ENCODE measurements at places on chromosomes 16 and 17.

GRCh38 chr17:12282056-12282455 lies 261.4 kb downstream of the MAP2K4 start:
- no peak for DNase-seq

DNA sequence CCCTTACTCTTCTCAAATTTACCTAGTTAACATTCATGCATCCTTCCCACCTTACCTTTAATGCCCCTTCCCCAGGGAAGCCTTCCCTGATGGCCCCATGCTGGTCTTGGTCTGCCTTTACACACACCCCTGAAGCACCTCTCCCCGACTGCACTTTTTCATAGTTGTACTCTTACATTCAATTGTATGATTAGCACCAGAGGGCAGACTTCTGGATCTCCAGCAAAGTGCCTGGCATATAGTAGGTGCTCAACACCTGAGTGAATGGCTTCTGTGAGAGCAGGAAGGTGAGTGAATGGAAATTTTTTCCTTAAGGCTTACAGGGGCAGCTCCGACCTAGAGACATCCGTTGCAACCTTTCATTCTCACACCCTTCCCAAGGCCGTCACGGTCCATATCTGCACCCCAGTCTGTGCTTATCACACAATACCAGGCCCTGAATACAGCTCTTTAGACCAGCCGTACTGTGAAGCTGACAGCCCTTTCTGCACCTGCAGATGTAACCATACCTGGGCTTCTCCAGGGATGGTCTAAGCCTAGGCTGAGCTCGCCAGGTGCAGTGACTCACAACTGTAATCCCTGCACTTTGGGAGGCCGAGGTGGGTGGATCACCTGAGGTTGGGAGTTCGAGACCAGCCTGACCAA lies 4.4 kb downstream of the PGAP3 start:
- no peak for DNase-seq

DNA sequence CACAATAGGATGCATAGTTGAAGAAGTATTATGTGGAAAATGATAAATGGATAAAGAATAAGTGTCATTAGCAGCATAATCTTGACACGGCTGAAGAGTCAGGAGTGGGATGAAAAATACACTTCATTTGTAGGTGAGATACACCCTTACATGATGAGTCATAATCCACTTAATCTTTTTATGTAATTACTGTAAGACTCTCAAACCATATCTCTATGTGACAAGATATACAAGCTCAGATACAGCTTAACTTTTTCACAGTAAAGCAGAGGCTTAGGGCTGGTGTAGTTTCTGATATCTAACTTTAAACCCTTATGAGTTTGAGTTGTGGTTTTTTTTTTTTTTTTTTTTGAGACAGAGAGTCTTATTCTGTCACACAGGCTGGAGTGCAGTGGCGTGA lies 101.2 kb downstream of the FTO start:
- DNase-seq = no peak

GRCh38 chr17:80060644-80061043 lies 24.2 kb downstream of the CCDC40 start:
- no peak for DNase-seq

DNA sequence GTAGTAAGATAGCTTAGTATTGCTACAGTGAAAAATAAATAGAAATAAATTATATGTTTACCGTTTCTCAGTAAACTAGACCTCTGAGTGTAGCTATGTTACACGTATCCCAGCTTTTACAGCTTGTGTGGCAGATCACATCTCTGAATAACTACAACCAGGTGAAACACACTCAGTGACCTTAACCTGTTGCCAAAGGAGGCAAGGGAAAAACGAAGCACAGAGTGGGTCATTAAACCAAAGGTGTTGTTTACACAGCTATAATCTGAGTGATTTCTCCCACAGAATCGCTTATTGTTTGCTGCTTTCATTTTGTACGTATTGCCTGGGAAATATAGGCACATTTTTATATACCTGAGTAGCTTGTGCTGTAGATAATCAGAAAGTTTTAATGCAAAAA lies 688.2 kb upstream of the KIF2B start:
- DNase-seq = no peak

DNA sequence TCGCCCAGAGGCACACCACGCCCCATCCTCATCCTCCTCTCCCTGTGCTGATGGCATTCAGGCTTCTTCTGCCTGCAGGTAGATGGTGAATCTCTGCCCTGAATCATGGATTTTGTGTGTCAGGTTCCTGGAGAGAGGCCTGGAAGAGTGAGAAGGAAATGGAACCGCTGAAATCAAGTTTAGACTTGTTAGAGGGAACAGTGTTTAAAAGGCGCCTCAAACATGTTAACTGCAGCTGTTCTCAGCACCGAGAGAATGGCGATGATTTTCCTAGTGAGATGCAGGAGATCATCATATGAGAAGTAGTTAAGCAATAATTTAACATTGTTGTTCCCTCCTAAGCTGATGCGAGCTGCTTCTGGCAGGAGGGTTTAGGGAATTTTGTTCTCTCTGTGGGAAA lies 744.4 kb upstream of the EEF2KMT start:
- no peak for DNase-seq

GRCh38 chr17:9181640-9182039 lies 160.3 kb downstream of the NTN1 start:
- DNase-seq = no peak

DNA sequence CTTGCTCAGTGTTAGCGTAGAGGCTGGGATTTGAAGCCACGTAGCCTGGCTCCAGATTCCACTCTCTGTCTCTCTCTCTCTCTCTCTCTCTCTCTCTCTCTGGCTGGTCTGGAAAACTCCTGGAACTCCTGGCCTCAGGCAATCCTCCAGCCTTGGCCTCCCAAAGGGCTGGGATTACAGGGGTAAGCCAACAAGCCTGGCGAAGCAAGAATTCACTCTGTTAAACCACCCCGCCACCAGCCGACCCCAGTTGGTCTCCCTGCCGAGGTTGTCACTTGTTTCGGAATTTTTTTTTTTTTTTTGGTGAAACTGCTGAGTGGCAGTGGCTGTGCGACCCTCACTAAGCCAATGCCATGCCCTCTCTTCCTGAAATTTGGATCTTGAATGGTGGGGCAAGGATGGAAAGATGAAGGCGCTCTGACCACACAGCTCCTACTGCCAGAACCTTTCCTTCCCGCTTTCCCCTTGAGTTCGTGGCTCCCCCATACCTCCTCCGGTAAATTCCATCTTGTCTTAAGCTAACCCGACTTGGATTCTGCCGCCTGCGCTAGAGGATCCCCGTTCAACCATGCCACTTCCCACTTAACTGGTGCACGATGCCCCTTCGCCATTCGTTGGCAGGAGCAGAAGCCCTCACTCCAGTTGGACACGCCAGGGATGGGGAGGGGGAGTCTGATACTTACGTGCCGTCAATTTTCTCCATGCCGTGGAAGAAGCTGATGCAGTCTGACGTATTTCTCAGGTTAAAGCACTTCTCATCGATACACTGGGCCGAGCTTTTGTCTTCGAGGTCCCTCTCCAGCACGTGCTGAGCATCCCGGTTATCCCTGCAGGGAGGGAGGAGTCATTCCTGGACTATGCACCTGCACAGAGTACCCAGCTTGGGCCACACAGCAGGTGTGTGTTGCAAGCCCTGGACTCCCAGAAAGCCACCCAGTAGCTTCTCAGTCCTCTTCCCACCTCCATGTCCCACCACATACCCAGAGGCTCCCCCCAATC lies 13.1 kb downstream of the TEKT5 start:
- DNase-seq = no peak

DNA sequence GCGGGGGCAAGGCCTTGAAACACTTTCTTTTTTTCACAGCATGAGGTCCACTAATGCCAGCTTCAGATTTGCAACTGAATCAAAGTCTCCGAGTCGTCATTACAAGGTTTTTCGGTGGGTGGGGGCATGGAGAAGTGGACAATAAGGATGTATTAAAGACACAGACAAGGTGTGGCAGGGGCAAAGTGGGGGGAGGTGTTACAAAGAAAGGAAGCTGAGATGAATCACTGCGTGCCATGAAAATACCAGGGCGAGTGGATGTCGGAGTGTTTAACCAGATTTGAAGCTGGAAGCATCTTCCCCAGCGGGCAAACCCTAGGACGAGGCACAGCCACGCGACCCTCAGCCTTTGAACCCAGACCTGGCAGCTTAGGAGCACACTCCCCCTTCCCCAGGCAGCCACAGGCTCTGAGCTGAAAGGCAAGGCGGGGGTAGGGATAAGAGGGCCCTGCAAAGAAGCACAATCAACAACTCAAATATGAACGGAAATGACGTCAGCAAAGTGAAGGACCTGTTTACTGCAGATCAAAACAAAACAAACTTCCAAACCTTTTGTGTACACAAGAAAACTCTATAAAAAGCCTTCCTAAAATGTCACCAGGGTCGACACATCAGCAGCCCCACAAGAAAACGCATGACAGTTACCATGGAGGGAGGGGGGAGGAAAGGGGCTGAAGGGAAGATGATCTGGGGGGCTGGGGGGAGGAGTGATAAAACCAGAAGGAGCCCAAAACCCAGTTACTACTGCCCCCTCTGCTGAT lies 5.6 kb upstream of the ZFHX3 start:
- DNase-seq = no peak

- DNase-seq = no peak
Measured at GRCh38 chr17:12136646-12137045, 116.0 kb downstream of the MAP2K4 start.

GRCh38 chr17:39629898-39630297 lies 3.1 kb downstream of the PPP1R1B start:
- DNase-seq = no peak

DNA sequence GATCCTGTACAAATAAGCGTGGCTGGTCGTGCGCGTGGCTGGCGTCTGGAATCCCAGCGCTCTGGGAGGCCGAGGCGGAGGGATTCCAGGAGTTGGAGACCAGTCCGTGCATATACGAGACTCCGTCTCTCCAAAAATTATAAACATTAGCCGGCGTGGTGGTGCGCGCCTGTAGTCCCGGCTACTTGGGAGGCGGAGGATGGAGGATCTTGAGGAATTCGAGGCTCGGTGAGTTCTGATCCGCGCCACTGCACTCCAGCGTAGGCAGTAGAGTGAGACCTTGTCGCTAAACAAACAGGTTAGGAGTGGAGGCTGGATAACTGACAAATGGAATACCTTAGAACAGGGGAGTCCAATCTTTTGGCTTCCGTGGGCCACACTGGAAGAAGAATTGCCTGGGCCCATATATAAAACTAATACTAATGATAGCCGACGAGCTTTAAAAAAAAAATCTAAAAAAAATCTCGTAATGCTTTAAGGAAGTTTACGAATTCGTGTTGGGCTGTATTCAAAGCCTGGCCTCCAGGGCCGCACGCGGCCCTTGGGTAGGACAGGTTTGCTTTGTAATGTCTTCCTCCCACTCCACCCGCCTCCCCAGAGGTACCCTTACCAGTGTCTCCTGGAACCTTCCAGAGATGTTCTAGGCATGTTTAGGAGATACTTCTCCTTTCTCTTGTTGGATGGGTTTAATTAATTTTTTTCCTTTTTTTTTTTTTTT lies 909 bp upstream of the RSL1D1 start:
- DNase-seq = no peak

DNA sequence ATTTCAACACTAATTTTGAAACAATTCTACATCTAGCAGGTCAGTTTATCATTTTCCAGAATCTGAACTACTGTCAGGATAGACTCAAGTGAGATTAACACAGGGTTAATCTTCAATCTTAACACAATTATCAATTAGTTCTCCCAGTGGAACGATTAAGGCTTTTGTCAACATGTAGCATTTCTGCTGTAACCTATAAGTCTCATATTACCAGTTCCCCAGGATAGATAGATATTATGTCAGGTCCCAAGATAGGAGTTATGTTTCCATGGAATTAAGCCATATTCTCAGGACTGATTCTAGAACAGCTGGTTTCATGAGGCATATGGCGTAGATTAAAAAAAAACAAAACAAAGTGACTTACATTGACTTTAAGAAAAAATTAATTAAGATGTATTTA lies 4.4 kb upstream of the FBF1 start:
- no peak for DNase-seq

- DNase-seq = no peak
Measured at GRCh38 chr16:4111748-4112696, 4.2 kb downstream of the ADCY9 start.

DNA sequence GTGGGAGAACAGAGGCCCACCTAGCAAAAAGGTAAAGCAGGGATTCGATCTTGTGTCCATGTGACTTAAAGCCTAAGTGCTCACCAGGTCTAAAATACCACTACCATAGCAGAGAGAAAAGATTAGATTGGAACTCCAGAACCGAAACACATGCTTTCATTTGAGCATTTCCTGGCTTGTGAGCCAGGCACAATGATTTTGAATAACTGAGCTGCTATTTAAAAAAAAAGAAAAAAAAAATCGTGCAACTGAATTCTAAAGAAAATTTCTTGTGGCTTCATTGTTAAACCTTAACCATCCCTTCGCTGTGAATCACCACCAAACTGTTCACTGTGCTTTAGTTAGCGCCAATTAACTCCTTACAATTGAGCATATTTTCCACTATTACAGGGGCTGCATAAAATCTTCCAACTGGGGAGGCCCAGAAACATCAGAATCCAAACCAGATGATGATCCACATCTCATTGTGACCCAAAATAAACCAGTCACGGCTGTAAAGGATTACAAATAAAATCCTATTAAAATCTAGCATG lies 366.4 kb upstream of the ERCC4 start:
- no peak for DNase-seq

DNA sequence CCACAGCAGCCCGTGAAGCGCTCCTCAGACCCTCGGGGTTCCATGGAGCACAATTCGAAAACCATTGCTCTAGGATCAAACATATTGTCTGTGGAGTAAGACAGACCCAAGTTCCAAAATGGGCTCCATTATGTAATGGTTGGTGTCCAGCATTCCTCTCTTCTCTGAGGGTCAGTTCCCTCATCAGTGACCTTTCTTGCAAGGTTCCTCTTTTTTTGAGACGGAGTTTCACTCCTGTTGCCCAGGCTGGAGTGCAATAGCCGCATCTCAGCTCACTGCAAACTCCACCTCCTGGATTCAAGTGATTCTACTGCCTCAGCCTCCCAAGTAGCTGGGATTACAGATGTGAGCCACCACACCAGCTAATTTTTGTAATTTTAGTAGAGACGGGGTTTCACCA lies 28.4 kb downstream of the PLXDC1 start:
- DNase-seq = no peak

DNA sequence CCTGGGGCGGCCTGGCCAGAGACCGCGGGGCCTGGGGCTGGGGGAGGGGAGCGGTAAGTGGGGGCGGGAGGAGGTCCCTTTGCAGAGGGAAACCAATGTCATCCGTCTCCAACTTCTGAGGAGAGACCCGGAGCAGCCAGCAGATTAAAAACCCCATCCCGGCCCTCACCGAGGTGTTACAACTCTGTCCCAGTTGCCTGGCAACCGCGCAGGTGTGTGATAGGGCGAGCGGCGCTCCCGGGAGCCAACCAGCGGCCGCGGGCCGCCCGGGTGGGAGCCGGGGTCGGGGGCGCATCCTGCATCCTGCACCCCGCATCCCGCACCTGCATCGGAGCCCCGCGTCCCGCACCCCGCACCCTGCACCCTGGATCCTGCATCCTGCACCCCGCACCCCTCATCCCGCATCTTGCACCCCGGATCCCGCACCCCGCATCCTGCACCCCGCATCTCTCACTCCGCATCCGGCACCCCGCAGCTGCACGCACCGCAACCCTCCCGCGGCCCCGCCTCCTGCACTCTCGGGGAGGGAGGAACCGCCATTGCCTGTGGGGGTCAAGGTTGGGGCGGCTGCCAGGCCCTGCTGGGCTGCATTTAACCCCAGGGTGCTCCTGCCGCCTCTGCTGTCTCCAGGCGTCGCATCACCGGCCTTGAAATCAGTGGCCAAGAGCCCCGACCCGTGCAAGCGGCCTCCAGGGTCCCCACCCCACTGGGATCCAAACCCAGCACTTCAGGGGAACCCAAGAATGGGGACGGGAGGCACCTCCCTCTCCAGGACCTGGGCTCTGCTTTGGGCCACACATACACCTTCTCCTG lies 47.3 kb downstream of the RTN4RL1 start:
- no peak for DNase-seq

All from CD4-positive, alpha-beta T cell treated with Interleukin-21 for 1 hour (primary cell).